ENCODE measurements at places on chromosomes 16 and 17.

GRCh38 chr17:7220593-7221277 lies 997 bp downstream of the ACADVL start:
- peak; percentile 35 for DNase-seq

DNA sequence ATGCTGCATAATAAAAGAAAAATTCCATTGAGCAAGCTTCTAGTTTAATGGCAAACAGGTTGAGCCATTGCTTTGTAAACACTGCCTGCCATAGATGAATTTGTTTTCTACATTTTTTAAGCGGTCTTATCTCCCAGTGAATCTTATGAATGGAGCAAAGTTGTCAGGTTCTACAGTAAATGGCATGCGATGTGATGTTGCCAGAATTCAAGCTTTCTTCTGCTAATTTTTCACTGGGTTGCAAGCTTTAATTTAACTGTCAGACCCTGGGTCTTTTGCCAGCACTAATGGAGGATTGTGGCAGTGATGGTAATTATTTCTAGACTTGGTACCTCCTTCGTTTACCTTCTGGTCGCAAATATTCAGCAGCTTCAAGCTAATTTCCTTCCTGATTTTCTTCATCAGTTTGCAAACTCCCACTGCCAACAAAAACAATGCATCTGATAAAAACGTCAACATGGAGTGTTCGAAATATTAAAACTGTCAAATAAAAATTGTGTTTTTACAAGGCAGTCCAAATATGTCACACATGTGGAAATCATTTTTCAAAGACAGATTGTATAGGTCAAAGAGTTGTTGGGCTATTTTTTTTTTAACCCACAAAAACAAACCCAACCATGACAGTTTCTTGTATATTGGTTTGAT lies 274.2 kb upstream of the ERCC4 start:
- DNase-seq, result no peak

DNA sequence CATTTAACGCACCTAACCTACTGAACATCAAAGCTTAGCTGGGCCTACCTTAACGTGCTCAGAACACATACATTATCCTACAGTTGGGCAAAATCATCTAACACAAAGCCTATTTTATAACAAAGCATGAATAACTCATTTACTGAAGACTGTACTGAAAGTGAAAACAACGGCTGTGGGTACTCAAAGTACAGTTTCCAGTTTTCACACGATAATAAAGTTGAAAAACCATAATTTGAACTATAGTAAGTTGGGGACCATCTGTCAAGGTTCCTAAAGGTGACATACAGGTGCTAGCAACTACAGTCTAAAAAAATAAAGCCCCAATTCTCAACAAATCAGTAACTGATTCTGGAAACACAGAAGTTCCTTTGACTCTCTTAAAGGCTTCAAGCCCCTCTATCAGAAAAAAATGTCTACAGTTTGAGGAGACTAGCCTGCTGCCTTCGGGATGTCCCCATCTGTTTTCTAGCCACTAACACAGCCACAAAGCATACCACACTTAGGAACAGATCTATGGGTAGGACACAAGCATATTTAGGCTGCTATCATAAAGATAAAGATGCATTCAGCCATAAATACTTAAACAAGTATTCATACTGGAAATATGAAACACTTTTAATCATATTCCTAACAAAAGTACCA lies 71.3 kb downstream of the KANSL1 start:
- no peak for DNase-seq

GRCh38 chr17:78240012-78240655 lies 8.7 kb downstream of the TMEM235 start:
- no peak for DNase-seq

- no peak for DNase-seq
These were observed 63.2 kb upstream of the TRAP1 start for GRCh38 chr16:3780570-3780969.

- no peak for DNase-seq
These were observed 93.6 kb upstream of the NOG start for GRCh38 chr17:56499799-56500388.

DNA sequence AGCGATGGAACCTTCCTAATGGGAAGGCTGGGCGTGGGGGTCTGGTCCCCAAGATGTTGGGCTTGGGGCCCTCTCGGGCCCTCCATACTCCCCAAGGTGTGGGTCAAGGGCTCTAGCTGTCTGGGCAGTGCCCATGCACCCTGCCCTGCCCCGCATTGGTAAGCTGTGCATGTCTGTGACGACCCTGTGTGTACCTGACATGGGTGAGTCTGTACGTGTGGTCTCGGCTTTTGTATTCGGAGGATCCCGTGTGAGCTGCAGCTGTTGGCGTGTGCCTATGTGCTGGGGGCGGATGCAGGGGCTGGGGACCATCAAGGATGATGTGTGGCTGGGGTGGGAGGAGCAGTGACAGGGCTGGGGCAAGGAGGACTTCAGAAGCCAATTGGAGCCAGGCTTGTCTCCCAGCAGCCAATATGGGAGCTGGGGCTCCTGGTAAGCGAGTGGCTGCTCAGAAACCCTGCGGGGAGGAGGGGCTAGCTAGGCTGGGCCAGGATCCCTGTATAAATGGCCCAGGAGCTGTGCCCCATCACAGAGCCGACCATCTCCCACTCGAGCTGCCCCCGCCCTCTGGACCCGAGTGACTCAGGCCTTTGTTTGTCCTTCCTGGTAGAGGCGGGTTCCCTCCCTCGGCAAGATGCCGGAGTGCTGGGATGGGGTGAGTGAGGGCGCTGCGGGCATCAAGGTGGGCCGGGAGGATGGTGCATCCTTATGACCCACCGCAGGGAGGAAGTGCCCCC lies at the start of gene NDRG4:
Gene NDRG4 (plus strand): TSS at position 529 of the 737 bp plus-strand sequence. CDS start 106 bp downstream, at position 635.
- DNase-seq, result peak; percentile 28

DNA sequence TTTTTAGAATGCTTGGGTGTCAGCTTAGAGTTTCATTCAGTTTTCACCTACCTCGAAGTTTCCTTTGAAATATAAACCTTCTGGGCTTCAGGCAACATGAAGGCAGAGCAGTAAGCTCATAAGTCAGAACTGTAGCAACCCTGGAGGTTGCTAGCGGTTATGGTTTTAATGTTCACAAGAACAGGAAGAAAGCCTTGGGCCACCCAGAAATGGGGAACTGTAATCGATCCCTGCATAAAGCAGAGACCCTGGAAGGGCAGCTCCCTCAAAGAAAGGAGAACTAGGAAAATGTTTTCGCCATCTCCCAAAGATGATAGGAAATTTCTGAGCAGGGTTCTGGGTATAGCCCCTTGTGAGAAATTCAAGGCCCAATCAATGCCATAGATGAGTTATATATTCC lies 47.8 kb upstream of the RASL10B start:
- DNase-seq, result no peak
